Vagina (tissue), 2 donors: ENCODE measurements at places on chromosomes 5 and 9.

GRCh38 chr5:6553972-6554371 is 78.9 kb downstream of the NSUN2 start:
- DNase-seq, result no peak

DNA sequence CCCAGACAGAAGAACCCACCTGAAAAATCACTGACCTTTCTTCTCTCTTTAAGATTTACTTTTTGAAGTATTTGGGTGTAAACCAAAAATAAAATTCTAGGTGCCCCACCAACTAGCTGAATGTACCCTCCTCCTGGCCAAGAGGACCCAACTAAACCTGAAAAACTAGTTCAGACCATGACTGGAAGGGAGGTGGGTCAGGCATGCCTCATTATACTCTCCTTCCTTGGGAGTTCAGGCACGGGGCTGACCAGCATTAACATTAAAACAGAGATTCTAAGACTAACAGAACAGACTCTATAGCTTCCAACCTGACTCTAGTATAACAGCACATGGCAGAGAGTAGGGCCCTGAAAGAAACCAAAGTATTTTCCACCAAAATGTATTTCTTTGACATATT is 61.4 kb downstream of the CERT1 start:
- no peak for DNase-seq

DNA sequence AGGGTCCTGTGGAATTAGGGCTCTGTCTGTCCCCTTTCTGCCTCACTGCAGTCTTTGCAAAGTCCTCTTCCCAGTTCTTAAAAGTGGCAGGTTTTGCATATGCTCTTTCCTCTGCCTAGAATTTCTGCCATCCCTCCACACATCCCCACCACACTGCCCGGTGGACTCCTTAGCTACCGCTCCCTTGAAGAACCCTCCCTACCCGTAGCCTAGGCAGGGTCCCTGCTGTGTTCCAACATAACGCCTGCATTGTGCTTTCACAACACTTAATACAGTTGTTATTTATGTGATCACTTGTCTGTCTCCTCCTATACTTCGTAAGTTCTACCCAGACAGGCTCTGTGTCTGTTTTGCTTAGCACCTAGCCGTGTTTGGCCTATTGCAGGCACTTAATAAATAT is 142.5 kb upstream of the DMRT1 start:
- no peak for DNase-seq

DNA sequence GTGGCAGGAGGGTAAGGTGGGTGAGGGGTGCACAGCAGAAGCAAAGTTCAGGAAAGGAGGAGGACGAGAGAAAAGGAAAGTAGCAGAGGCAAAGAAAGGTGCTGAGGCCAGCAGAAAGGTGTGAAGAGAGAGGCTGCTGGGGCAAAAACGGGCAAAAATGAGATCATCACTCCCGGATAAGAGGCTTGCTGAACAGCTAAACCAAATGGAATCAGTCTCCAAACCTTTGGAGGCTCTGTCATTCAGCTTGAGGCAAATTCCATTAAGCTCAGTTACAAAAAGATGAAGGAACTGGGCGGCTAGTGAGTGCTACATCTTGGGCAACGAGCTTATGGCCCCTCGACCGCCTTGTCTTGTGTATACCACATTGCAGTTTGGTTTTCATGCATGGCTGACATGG is 136.4 kb downstream of the FSTL4 start:
- DNase-seq, result no peak

- DNase-seq, result no peak
Measured at GRCh38 chr9:99172124-99173091, 49.3 kb downstream of the ALG2 start.
